CD4-positive, alpha-beta T cell treated with Interleukin-15 for 4 hours (primary cell): ENCODE measurements at places on chromosomes 6 and 20.
A peak's percentile ranks its signal among the peaks of the same experiment; 100 is the strongest.

- DNase-seq = no peak
Measured at GRCh38 chr6:10210052-10210451, 204.8 kb downstream of the TFAP2A start.

- DNase-seq = peak; percentile 33
Measured at GRCh38 chr20:43751167-43752050, 24.6 kb upstream of the GTSF1L start.

GRCh38 chr20:44106615-44107014, 80.4 kb downstream of the JPH2 start:
- DNase-seq = no peak

DNA sequence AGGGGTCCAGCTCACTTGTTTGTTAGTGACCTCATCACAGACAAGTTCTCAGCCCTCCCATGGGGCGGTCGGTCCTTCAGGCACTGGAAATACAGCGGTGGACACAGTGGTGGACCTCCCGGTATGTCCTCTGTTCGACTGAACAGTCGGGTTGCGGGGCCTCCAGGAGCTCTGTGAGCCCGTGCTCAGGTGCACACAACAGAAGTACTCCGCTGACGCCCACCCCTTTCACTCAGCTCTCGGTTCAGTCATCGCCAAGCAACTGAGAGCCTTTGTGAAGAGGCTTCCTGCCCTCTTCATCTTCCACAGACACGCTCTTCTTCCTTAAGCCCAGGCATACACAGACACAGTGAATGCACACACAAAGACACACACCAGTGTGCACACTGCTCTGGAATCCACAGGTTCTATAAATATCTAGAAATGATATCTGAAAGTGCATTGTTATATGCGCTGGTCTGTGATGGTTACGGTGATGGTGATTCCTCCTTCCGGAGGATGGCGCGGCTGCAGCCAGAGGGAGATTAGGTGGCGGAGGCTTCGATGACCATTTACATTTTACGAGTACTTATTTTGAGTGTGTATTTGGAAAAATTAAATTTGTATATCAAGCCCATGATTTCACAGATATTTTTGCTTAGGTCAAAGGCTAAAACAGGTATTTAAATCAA, 46.8 kb upstream of the BHLHE23 start:
- no peak for DNase-seq
